ENCODE measurements at places on chromosomes 4 and X.

GRCh38 chr4:1490011-1490653, 83.9 kb upstream of the NKX1-1 start:
- no peak for DNase-seq

DNA sequence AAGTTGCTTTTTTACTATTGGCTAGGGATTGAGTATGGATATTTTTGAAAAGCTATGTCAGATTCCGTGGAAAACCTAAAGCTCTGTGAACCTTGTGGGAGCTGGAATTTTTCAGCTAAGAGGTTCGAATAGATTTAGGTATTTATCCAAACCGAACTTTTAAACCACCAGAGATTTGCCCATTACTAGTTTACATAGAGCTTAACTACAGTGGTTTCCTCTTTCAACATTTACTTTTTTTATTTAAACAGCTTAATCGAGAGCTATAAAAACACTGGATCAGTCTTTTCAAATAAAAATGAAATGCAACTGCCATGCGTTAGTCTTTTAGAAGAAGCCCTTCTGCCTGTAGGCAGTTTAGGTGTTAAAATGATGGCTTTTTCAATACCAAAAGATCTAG, 377.0 kb downstream of the RPA4 start:
- no peak for DNase-seq

DNA sequence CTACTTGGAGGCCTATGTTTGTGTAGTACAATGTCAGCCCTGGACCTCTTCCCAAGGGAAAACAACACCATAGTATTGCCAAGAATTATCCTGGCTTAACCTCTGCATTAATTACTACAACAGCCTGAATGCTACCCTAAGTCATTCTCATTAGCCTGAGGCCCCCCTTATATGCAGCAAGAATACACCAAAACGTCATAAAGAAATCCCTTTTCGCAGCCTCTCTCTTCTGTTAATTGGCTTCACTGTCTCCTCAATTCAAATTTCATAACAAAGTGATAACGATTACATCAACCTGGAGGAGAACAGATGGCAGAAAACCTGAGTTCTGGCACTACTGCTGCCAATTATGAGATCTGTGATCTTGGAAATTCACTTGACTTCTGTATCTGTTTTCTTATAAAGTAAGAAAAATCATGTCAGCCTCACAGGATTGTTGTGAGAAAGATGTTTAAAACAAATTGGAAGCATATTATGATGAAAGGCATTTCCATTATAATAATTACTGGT, 1663.1 kb downstream of the STIM2 start:
- DNase-seq = no peak

- no peak for DNase-seq
Measured at GRCh38 chrX:802846-803245, 172.3 kb downstream of the SHOX start.

DNA sequence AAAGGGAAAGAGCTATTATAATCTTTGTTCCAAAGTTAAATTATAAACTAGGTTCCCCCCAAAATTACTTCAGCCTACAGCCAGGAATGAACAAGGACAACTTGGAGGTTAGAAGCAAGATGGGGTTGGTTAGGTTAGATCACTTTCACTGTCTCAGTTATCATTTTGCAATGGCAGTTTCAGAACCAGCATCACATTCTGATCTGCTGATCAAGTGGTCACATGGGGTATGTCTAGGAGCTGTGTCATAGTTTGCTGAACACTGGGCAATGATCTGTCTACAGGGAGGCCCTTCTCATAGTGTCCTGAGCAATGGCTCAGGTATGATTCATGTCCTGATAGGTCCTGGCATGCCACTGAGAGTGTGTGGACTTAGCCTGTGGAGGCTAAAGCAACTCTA, 41.6 kb upstream of the XIAP start:
- DNase-seq = no peak

- DNase-seq = no peak
Measured at GRCh38 chr4:76449362-76449767, 14.3 kb downstream of the SHROOM3 start.

DNA sequence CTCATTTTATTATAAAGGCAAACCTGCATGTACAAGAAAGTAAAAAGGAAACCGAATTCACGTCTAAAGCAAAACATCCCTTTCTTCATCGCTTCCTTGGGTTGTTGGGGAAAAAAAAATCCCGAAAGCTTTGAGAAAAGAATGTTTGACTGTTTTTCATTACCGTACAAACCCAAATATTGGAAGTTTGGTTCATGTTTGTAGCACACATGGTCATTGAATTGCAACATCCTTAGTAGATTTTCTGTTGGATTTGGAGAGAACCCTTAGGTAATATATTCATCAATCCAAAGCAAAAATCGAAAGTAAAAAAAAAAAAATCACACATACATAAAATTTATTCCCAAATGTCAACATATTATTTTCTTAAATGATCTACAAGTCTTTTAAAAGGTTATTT, 420.3 kb downstream of the MAPK10 start:
- DNase-seq = no peak

DNA sequence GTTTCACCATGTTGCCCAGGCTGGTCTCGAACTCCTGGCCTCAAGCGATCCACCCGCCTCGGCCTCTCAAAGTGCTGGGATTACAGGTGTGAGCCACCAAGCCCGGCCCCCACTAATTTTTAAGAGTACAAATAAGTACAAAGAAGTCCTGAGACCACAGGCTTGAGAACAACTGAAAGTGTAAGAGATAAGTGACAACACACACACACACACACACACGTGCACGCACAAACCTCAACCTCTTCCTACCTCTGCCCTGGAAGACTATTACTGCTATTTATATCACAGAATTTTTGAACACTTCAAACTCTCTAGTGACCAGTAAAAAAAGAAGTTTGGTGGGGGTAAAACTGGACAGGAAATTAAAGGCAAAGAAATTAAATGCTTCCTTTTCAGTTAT, 7.5 kb downstream of the KLHL15 start:
- DNase-seq = no peak

GRCh38 chr4:97139791-97140190, 1003.5 kb downstream of the STPG2 start:
- no peak for DNase-seq

DNA sequence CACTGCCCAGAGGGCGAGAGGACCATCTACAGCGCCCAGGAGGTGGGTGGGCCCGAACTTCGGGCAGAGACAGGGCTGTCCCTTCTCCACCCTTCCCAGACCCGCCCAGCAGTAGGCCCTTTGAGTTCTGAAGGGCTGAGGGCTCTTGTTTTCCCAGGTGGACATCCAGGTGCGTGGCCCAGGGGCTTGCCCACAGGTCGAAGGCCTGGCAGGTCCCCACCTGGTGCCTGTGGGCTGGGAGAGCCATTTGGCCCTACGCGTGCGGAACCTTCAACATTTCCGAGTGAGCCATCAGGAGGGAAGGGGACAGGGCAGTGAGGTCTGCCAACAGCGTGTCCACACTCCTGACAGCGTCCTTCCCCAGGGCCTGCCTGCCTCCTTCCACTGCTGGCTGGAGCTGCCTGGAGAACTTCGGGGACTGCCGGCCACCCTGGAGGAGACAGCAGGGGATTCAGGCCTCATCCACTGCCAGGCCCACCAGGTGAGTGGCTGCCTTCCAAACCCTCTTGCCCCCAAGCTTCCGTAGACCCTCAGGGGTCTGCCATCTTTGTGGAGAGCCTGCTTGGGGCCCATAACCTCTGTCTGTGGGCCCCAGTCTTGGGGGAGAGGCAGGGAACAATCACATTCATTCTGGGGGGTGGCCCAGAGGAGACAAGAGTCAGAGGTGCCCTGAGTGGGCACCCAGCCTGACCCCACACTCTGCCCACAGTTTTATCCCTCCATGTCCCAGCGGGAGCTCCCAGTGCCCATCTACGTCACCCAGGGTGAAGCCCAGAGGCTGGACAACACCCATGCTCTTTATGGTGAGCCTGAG, 6.8 kb downstream of the PLXNB3 start:
- DNase-seq = no peak

GRCh38 chr4:110850461-110851442, 227.9 kb upstream of the PITX2 start:
- DNase-seq = no peak

GRCh38 chrX:134603806-134604700, 54.2 kb downstream of the PLAC1 start:
- no peak for DNase-seq

DNA sequence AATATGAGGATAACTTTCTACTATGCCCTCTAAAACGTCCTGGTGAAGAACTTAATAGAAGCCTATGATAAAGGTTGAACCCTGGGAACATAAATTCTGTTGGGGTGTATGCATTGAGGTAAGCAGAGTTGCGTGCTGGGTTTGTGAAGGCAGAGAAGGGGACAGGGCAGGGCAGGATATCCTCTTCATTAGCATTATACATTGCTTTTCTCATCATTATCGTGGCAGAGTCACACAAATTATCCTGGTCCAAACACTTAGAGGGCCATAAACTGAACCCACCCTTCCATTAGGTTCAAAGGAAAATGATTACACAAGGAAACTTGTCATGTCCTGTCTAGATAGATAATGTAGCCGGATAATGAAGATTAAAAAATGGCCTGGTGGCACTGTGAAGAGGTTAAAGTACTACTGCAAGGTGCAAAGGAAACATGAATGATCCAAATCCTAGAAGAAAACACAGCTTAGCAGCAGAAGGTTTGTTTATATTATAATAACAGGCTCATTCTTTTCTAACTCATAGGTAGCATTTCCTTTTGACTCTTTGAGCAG, 189.1 kb downstream of the SPCS3 start:
- no peak for DNase-seq

- no peak for DNase-seq
Measured at GRCh38 chr4:151901631-151902030, 140.8 kb upstream of the GATB start.

GRCh38 chrX:17567187-17567586, 170.1 kb upstream of the SCML1 start:
- no peak for DNase-seq

DNA sequence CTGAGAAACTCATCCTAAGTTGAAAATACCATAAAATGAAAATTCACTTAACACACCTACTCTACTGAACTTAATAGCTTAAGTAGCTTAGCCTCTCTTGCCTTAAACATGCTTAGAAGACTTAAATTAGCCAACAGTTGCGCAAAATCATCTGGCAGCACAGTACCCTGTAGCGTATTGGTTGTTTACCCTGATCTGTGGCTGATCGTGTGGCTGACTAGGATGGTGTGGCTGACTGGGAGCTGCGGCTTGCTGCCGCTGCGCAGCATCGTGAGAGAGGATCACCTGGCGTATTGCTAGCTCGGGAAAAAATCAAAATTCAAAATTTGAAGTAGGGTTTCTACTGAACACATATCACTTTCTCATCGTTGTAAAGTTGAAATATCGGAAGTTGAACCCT, 6.3 kb downstream of the RUFY3 start:
- DNase-seq = no peak

DNA sequence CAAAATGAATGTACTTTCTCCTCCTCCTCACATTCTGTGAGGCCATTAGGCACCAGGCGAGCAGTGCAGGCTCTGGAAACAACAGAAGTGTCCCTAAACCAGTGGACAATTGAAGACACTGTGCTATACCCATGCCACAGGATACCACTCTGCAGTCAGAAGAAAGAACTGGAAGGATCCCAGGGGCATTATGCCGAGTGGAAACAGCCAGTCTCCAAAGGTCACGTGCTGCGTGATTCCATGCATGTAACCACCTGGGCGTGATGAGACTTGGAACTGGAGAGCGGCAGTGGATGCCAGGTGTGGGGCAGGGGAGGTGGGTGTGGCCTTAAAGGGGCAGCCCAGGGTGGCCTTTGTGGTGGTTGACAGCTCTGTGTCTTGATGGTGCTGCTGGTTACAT, 139.4 kb downstream of the EVC2 start:
- no peak for DNase-seq
